ENCODE measurements at places on chromosomes 1 and 21. TPM values are rescaled to one million over a fixed set of nuclear protein-coding genes. Genes with fewer than 3 reads are reported as not detected.

- no peak for DNase-seq
Measured at GRCh38 chr1:27660300-27660835, 11.6 kb downstream of the IFI6 start.

DNA sequence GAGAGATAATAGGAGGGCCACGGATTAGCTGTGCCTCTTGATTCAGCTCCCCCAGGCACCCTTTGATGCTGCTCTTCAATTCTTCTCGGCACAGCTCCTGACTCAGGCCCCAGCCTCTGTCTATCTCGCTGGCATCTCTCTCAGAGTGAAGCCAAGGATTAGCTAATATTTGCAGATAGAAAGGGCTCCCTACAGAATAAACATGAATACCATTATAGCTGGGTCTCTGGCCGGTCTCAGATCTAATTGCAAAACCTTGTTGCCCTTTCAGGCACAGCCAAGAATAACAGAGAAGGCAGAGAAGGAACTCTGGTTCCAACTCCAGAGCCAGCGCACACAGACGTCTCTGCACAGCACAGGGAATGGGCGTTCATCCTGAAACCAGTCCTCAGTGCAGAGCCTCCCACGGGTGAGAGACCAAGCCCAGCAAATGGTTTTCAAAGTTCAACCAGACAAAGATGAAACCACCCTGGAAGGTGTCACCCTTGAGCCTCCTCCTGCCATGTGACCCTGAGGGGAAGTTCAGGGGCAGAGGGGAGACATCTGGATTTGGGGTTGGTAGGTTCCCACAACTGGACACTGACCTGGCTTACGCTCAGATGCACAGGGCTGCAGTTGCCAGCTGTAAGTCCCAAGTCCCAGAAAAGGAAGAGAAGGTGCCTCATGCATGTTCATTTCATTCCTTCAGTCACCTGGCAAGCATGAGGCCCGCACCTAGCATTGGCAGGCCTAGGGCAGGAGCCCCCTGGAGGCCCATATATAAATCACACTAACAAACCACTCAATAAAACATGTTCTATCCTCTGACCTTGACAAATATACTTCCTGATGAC, 394.0 kb downstream of the NPHP4 start:
- DNase-seq = no peak

Gene GJB5
- not detected for total RNA-seq

Gene NRIP1
- total RNA-seq = 81.1 TPM

GRCh38 chr1:5664081-5664768, 328.0 kb downstream of the NPHP4 start:
- DNase-seq = no peak

GRCh38 chr1:235434001-235434400, 66.8 kb downstream of the TBCE start:
- DNase-seq = no peak

DNA sequence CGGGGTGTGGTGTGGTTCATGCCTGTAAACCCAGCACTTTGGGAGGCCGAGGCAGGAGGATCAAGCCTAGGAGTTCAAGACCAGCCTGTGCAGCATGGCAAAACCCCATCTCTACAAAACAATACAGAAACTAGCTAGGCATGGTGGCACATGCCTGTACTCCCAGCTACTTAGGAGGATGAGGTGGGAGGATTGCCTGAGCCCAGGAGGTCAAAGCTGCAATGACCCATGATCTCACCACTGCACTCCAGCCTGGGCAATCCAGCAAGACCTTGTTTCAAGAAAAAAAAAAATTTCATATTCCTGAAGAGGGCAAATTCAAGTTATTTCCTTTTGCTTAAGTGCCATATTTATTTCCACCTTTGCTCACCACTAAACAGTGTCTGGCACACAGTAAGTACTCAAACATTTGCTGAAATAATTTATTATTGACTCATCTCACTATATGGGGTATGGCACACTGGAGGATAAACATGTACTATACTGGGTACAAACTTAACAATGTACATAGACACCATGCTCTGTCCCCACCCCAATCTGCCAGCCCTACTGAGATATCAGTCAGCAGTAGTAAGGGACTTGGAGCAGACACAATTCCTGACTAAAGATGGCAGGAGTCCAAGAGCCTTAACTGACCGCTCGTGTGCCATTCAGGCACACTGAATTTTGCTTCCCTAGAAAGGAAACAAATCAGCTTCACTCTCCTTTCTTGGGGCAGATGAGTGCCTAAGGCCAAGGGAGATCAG, 15.5 kb downstream of the MEAF6 start:
- no peak for DNase-seq

All from epithelial cell of proximal tubule (primary cell).